ENCODE measurements at places on chromosomes 5 and 9.

GRCh38 chr9:38181232-38181631 is 112.2 kb upstream of the SHB start:
- DNase-seq: no peak

DNA sequence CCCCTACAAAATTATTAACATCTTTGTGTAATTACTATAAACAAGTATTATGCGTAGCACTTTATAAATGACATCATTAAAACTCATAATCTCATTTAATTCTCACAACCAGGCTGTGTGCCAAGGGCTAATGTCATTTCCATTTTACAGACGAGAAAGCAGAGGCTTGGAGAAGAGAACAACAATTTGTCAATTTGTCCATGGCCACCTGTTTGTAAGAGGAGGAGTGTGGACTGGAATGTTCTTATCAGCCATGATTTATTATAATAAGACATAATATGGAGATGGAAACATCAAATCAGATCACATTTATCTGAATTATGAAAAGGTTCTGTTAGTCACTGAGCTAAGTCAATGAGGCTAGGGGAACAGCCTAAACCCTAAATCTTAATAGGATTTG is 97.0 kb downstream of the DROSHA start:
- DNase-seq: no peak

GRCh38 chr9:137672907-137673791 is 54.3 kb downstream of the EHMT1 start:
- DNase-seq: peak; percentile 76

GRCh38 chr5:41707853-41708603 is 162.2 kb downstream of the OXCT1 start:
- no peak for DNase-seq

GRCh38 chr9:82346040-82346439 is 357.5 kb downstream of the SPATA31D1 start:
- DNase-seq: no peak

GRCh38 chr5:9852671-9853070 is 222.5 kb upstream of the TAS2R1 start:
- DNase-seq: no peak

DNA sequence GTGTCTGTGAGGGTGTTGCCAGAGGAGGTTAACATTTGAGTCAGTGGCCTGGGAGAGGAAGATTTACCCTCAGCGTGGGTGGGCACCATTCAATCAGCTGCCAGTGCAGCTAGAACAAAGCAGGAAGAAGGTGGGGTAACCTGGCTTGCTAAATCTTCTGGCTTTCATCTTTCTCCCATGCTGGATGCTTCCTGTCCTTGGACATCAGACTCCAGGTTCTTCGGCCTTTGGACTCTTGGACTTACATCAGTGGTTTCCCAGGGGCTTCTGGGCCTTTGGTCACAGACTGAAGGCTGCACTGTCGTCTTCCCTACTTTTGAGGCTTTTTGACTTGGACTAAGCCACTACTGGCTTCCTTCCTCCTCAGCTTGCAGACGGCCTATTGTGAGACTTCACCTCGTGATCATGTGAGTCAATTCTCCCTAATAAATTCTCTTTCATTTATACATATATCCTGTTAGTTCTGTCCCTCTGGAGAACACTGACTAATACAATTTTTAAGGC is 38.1 kb downstream of the PBX3 start:
- DNase-seq: peak; percentile 4

DNA sequence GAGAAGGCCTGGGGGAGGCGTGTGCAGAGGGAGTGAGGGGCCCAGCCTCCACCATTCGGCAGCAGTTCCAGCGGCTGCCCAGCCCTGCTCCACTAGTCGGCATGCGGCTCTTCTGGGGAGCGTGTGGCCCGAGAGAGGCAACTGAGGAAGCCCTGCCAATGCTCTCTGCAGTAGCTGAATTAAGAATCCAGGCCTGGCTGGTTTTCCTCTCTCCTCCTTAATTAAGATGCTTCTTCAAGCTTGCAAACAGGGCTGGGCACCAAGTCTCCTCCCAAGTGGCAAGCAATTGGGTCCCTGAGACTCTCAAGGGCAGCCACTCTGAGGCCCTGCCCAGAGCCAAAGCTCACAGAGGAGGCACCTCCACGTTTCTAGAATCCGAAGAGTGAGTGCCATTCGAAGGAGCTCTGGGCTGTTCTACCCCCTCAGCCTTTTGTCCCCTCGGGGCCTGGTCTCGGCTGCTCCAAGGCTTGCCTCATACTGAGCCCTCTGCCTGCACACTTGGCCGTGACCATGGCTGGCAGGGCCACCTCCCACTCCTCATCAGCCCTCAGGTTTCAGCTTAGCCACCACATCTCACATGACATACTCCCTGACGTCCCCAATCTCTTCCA is 75.4 kb upstream of the LRRTM2 start:
- DNase-seq: no peak

- no peak for DNase-seq
Measured at GRCh38 chr9:92562461-92562967, 26.7 kb upstream of the ECM2 start.

DNA sequence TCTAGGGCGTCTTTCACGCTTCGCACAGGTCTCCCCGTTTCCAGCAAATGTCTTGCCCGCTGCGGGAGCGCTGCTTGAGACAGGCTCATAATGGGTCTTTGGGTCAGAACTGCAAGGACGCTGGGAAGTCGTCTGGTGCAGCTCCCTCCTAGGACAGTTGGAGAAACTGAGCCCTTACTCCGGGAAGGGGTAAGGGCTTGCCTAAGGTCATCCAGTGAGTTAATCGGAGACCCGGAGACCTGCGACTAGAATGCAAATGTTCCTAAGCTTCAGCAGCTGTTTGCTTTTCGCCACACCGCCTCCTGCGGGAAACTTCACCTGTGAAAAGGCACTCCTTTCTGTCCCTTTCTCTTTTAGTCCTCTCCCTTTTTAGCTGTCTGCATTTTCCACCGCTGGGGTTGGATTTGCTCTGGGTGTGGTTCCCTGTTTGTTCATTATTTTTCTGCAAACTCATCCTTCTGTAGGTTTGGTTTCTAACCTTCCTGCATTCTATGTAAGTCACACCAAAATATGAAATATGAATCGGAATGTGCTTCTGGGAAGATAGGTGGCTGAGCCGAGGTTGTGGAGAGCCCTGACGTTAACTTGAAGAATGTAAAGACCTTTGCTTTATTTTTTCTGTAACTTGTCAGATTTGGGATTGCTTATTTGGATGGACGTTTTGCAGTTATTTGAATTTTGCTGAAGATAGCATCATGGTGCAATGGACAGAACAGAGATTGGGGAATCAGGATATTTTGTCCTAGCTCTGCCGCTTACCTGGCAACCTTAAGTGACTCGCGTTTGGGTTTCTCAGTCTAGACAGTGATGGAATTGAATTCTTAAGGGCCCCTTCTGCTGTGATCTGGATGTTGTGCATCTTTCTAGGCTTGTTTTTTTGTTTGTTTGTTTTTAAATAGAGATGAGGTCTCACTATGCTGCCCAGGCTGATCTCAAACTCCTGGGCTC is 909 bp downstream of the SLC36A1 start:
- peak; percentile 22 for DNase-seq

DNA sequence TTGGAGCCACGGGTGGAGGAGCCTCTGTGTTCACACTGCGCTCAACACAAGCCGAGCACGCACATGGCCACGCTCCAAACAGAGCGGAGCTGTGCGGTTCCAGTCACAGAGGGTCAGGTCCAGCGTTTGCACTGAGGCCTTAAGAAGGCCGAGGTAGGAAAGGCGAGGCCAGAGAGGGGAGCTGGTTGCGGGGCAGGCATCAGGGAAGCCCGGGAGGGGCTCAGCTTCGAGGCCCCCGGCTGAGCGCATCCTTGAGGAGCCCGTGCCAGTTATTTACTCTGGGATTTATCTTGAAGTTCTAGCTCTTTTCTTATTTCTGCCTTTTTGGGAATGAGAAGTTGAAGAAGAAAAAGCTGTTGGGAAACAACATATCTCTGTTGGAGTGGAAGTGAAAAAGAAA is 140.8 kb downstream of the IRX1 start:
- no peak for DNase-seq

DNA sequence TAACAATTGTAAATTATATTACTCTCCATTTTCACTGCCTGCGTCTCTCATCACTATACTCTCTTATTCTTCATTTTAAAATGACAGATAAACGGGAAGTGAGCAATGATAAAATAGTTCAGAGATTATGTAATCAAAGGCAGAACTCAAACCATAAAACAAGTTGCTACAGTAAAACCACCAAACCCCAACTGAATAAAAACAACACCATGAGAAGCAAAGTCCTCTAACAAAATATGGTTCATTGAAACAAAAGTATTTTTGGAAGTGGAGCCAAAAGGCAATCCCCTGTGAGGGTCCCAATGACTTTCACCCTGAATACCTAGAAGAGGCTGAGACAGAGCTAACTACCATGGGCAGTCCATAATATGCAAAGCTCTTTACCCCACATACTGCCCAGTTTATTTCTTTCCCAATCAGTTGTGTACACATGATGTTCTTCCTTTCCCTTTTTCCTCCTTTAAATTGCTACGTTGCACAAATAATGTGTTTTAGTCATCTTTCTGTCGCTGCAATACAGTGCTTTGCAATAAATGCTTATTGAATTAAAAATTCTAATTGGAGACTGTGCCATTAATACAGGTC is 64.0 kb upstream of the PTGER4 start:
- peak; percentile 25 for DNase-seq

- DNase-seq: no peak
Measured at GRCh38 chr9:115202181-115202580, 84.2 kb upstream of the TNC start.

DNA sequence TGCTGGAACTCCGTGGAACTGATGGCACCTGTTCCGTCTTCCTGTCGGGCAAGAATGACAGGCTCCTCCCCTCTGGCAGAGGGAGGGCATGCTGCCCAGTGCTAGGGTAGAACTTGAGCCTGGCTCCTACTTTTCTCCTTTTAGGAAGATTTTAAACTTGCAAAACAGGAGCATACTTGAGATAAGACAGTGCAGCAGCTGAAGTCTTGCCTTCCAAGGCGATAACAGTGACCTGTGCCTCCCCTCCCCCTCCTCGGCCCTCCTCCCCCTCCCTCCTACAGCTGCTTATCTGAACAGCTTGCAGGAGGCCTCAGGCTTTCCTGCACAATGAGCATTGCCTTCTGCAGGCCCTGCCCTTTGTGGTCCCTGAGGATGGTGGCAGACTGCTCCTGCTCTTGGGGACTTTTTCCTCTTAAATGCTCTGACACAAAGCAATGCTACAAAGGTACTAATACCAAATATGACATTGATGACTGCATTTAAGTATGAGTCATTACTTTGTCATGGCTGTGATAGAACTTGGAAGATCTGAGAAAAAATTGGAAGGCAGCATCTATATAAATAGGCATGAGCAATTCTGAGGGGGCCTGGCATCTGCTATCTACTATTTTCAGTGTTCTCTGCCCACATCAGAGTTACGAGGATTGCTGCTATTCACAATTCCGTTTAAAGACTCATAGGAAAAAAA is 2.0 kb downstream of the GADD45G start:
- peak; percentile 37 for DNase-seq

DNA sequence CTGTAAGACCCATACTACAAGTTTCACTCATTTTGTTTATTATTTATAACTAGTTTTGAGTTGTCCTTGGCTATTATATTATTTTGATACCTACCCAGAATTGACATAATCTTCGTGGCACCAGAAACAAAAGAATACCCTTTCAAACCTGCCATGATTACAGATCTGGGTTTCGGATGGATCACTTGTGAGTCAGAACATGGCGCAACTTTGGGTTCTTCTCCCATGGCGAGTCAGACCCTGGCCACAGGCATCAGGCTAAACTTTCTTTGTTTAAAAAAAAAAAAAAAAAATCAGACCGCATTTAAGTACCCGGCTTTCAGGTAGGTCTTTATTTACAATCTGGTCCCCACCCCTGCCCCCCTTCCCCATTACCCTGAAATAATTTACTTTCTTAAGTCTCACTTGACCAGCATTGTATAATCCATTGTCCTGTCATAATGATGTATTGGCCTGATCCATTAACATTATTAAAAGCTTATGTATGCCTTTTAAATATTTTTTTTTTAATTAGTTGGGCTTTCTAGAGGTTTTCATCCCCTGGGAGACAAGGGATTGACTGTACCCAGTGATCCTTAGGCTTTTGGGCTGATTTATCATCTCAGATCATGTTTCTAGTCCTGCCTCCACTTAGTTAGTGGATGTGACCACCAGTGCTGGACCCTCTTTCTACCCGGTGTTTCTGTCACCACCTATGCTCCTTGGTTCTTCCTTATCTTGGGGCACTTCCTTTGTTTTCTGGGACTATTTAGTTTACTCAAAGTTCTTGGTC is 43.9 kb downstream of the F2RL2 start:
- no peak for DNase-seq

DNA sequence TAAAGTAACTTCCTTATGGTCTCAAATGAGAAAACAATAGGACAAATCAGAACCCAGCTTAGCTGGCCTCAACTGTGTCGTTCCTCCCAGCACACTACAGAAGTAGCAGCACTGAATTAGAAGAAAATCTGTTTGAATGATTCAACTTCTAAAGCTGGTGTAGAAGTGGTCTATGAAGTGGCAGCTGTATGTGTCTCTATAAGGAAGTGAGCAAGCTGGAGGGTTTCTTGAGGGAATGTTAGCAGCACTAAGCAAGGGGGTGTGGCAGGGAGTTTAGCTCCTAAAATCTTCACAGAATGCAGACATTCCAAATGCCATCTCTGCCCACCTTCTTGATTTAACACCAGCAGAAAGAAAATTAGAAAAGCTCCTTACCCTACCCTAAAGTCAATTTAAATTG is 4.1 kb downstream of the KLF9 start:
- DNase-seq: no peak

- no peak for DNase-seq
Measured at GRCh38 chr5:98474216-98474615, 299.2 kb upstream of the RGMB start.

GRCh38 chr5:9176641-9177040 is 369.2 kb downstream of the SEMA5A start:
- DNase-seq: no peak

- DNase-seq: no peak
Measured at GRCh38 chr9:31304576-31304975, 1079.9 kb upstream of the ACO1 start.

DNA sequence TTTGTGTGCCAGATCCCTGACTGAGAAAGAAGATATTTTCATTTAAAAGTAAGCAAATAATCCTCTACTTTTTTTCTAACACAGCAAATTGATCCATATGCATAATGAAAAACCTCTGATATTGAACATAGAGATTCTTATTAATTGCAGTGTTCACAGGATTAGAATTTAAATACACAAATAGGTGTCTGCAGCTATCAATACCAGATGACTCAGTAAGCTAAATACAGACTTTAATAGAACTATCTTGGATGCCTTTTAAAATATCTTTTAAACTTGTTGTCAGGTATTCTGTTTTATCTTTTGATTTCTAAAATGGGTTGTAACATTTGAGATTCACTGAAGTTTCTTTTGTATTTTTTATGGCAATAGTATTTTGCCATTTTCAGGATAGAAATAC is 43.1 kb downstream of the NIPBL start:
- no peak for DNase-seq

DNA sequence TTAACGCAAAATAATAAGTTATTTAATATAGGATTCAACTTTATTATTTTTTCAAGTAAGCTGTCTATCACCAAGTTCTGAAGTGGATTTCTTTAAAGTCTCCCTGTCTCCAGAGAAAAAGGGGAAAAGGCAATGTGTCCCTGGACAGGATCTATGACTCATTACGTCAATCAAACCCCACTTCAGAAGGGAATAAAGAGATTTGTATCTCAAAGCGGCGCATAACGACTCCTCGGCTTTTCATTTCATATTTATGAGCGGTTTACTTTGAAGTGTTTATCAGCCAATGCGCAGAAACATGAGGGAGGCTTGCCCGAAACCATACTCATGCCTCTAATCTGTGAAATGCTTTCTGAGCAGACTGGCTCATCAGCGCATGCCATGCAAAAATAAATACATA is 938.6 kb upstream of the WWC1 start:
- DNase-seq: no peak

GRCh38 chr5:135916638-135917263 is 21.1 kb upstream of the IL9 start:
- no peak for DNase-seq

- no peak for DNase-seq
Measured at GRCh38 chr9:129344641-129345495, 166.8 kb upstream of the IER5L start.
